ENCODE measurements at places on chromosomes 5 and 9. TPM values are rescaled to one million over a fixed set of nuclear protein-coding genes. Genes with fewer than 3 reads are reported as not detected.

GRCh38 chr5:162544905-162545304, 477.3 kb downstream of the GABRG2 start:
- no peak for DNase-seq

GRCh38 chr9:124423155-124423554, 7.9 kb upstream of the PSMB7 start:
- no peak for DNase-seq

DNA sequence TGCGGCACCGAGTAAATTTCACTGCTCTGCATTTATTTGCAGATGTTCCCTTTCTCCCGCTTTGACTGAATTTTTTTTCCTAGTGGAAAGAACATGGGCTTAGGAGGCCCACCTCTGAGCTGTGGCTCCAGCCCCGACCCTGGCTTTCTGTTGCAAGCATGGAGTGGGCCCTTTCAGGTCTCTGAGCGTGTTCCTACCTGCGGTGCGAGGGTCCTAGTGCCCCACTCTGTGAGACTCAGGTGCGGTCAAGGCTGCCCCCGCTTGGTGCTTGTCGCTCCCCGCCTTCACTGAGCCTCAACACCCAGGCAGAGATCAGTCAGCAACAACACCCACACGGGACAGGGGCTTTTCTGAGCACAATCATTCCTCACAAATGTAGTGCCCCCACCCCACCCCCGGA, 32.0 kb downstream of the SLC6A3 start:
- DNase-seq: no peak

DNA sequence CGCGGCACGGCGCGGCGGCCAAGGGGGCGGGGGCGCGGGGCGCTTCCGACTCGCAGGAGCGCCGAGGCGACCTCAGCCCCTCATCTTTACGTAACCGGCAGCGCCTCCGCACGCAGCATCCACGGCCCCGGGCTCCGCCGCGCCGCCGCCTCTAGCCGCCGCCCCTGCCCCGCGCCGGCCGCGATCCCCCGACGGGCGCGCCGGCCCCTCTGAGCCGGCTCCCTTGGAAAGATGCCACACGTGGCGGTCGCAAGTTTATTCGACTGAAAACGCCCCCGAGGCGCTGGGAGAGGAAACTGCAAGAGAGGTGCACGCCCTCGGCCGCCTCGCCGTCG, 1.0 kb downstream of the KLF9 start:
- peak; percentile 47 for DNase-seq

GRCh38 chr9:113580954-113581311, 117.4 kb downstream of the RGS3 start:
- no peak for DNase-seq

- no peak for DNase-seq
These were observed 166.6 kb downstream of the DIRAS2 start for GRCh38 chr9:90476058-90476457.

DNA sequence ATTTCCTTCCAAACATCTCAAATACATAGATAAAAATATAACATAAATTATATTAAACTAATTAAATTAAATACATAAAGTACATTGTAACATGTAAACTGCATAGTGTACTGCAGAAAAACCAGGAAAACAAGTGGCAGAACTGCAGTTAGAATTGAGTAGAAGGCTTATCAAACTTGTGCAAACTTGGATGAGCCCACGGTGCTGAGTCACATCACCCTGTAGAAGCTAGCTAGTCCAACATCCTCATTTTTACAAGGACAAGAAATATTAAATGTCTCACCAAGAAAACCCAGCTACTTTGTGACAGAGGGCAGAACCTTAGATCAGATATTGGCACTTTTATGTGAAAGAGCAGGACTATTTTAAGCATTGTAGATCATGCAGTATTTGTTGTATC, 807.9 kb upstream of the NUDT12 start:
- DNase-seq: no peak

DNA sequence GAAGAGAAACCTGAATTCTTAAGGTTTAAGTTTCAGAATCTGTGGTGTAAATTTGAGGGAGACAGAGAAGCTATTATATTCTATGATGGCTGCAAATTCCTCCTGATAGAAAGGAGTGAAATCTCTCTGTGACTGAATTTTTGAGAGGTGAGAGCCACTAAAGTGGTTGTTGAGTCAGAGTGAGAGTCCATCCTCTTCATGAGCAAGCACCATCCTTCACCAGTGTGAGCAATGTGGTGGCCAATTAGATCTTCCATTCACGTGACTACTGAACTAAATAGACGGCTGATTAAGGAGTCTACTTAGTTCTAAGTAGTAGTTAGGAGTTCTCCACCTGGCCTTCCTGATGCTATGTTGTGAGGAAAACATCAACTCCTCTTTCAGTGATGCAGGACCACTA, 147.8 kb upstream of the CCNH start:
- DNase-seq: no peak

GRCh38 chr9:83670381-83670780, 37.4 kb downstream of the UBQLN1 start:
- no peak for DNase-seq

- DNase-seq: peak; percentile 28
These were observed 24.2 kb upstream of the NREP start for GRCh38 chr5:111781200-111781599.

DNA sequence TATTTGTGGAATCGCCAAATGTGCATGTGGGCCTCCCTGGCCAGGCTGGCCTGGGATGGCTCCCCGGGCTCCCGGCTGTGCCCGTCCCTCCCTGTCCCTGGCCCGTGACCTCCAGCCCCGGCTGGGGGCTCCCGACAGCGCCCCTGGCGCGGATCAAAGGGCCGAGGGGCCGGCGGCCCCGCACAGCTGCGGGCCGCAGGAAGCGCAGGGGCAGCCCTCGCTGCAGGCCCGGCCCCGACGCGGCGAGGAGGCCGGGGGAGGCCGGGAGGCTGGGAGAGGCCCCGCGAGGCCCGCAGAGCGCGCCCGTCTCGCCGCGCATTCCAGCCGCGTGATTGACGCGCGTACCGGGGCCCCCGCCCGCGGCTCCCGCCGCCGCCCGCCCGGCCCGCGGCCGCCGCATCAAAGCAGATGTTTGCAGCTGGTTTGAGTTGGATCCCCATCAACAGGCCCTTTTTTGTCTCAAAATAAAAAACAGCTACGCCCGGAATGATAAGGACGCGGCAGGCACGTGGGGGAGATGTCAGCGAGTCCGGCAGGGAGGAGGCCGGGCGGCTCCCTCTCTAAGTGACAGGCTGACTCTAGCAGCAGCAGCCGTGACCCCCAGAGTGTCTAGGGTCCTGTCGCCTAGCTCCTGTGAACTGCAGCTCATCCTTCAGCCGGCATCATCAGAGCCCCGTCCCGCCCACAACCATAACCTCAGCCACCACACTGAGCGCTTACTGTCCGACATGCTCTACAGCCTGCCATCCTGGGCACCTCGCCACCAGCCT, 69.4 kb downstream of the LMX1B start:
- DNase-seq: no peak

GRCh38 chr5:76836181-76836580, 13.6 kb upstream of the S100Z start:
- no peak for DNase-seq

- no peak for DNase-seq
These were observed 13.5 kb upstream of the DMAC1 start for GRCh38 chr9:7813030-7813429.

DNA sequence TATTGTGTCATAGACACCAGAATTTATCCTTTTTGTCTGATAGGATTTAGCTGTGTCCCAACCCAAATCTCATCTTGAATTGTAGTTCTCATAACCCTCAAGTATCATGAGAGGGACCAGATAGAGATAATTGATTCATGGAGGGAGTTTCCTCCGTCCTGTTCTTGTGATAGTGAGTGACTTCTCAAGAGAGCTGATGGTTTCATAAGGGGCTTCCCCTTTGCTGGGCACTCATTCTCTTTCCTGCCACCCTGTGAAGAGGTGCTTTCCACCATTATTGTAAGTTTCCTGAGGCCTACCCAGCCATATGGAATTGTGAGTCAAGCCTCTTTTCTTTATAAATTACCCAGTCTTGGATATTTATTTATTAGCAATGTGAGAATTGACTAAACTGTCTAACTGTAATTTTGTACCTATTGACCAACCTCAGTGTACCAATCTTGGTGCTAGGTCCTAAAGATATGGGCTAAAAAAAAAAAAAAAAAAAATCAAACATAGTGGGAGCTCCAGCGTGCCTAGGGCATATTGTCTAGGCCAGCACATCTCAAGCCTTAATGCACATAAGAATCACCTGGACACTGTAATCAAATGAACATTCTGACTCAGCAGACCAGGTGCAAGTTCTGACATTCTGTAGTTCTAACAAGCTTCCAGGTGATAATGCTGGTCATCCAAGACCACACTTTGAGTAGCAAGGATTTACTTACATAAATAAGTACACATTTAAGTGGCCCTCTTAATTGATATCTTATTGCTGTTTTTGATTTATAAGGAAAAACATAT, 30.5 kb downstream of the ST8SIA4 start:
- no peak for DNase-seq

- peak; percentile 31 for DNase-seq
These were observed 2.2 kb downstream of the GABRB2 start for GRCh38 chr5:161544350-161544765.

GRCh38 chr5:60520451-60521227, 179.3 kb downstream of the DEPDC1B start:
- DNase-seq: no peak

DNA sequence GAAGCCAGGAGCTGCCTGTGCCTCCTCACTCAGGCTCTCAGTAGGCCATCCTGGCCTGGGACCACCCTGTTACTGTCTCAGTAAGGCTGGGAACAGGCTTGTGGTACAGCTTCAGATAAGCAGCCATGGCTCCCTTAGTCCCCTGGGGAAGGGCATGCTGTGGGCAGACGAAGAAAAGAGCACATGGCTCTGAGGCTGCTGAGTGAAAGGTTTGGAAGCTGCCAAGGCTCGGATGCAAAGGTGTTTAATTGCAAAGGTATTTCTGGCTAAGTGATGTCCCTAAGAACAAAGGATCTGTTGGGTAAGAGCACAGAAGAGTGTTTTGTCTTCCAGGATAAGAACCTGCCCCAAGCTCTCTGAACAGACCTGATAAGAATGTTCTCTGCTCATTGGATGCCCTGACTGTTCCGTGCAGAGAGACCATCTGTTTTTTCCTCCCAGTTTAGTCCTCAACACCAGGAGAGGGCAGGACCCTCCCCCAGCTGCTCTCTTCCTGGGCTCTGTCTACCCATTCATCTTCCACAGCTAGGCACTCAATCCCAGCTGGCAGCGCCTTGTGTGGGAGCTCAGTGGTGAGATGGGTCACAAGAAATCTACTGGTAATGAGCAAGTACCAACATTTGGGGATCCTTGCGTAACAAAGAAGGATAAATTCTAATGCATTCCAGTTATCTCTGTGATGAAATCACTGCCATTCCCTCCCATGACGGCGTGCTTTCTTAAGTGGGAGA, 17.7 kb downstream of the ANGPTL2 start:
- DNase-seq: no peak

- DNase-seq: no peak
These were observed 344.9 kb downstream of the ARL15 start for GRCh38 chr5:53965459-53965858.

DNA sequence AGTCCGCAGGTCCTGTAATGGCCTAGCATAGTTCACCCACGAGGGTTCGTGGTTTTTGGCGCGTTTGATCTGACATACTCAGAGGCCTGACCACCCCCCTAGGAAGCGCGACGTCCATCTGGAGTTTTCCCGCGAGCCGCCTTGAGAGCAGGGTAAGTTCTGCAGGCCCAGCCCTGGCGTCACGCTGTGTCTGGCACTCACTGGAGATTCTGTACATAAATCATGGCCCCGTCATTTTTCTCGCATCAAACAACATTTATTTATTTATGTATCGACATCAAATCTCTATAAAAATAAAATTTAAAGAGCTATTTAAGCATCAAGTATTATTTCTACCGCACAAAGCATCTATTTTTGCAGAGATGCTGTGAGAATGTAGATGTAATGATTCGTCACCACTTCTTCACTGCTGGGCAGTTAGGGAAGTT, 437 bp upstream of the TRIM41 start:
- DNase-seq: no peak

DNA sequence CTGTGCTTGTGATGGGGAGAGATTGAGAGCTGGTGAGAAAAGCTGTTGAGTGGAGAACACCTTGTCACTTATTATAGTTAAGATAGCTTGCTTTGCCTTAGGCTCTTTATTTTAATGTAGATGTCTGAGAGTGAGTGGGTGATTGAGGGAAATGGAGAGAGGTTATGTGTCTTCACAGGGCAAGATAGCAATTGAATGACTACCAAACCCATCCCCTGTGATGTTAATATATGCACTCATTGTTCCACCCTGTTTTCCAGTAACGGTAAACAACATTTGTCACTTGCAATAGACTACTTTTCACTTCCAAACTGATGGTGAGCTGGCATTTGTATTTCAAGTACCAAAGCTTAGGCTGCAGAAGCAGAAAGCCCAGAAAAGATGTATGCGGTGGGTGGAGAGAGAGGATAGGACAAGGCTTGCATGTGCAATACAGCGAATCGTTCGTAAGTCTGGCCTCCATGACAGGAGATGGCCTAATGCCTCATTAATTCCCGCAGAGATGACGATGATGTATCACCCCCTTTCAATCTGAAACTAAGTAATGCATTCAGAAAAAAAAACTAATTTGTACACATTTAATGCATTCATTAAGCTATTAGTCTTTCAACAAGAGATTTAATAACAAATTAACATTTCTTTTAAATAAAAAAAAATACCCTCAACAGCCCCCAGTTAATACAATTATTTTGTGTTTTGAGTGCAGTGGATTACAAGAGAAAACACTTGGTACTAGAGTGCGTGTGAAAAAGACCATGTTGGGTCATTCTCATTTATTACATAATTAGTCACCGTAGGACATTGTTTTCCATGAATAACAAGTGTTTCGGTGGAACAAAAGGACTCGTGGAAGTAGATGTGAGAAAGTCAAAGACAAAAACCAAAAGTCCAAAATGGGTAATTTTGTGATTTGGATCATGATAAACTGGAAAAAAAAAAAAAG, 699.0 kb downstream of the BRINP1 start:
- DNase-seq: no peak

Gene SLC34A1
- not detected for total RNA-seq

Gene TEK
- total RNA-seq: 0.07 TPM

Gene FBN2
- total RNA-seq: 8.9 TPM

Gene FGF10
- total RNA-seq: not detected

Gene TMEM252
- not detected for total RNA-seq

Gene SCGB3A2
- total RNA-seq: not detected

Gene ZNF462
- total RNA-seq: 6.8 TPM

Gene FCN1
- total RNA-seq: not detected

Gene CDH6
- total RNA-seq: 242 TPM

Gene TMEM171
- total RNA-seq: 0.96 TPM

Gene IFNK
- not detected for total RNA-seq

Gene PAIP1
- 176 TPM for total RNA-seq

Data from MG63 (cell line).